ENCODE measurements at places on chromosomes 12 and 14.
A peak's percentile ranks its signal among the peaks of the same experiment; 100 is the strongest.

GRCh38 chr12:107759410-107759809, 1.5 kb downstream of the PRDM4 start:
- peak; percentile 61 for ATAC-seq

DNA sequence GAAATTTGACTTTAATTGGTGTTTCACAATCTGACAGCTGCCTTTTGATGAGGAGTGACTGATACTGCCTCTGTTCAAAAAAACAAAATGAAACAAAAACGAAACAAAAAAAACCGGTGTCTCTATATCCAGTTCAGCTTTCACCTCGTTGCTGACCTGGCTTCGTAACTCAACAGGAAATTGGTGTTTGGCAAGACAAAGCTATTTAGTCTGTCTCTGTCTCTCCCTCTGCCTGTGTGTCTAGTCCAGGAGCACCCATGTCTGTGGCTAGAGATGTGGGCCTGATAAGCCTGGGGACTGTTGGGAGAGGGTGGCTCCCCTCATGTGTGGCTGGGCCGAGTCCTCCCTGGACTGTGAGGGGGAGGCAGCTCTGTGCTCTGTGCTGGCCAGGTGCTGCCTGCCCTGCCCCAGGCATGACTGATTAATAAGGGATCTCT, 11.3 kb downstream of the CACNA1C start:
- peak; percentile 79 for ATAC-seq

DNA sequence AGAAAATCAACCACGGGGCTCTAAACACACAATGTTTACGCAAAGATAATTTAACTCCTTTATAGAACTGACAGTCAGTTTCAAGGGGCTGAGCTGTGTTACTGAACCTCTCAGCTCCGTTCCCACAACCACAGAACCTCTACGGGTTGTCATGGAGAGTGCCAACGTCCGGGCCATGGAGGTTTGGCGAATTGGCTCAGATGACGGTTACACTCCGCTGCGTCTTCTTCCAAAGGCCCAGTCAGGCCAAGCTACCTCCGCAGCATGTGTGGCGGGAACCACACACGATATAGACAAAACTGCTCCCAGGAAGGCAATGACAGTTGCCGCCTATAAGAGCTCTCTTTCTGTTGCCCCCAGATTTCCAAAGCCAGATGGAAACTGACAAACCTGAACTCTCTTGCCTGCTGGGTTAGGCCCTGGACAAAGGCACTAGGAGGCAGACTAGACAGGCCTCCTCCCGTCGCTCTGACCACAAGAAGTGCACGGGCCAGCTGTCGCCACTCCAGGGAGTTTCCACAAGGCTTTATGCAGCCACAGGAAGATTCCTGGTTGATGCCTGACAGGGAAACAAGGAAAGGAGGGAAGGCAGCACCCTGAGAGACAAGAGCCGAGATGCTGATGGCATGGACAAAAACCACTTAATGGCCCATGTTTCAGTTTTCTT, 30.3 kb downstream of the CCDC88C start:
- no peak for ATAC-seq

DNA sequence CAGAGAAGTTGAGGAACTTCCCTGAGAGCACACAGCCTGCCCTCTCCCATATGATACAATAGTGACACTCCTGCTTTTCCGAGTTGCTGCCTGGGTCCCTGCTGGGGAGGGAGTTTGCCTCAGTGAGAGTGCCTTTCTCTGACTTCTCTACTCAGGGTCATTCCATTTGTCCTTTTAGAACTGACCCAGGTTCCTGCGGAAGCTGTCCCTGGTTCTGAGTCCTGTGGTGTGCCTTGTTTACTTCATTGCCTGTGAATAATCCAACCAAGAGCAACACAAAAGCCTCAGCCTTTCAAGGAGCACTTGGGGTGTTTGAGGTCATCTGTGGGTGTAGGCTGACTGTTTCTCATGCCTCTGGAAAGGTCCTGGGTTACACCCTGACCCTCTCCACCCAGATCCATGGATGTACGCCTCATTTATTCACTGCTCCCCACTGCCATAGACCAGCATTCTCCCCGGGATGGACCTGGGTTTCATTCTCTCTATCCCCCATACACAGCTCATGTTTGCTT, 13.6 kb downstream of the SERPINA1 start:
- ATAC-seq = no peak

DNA sequence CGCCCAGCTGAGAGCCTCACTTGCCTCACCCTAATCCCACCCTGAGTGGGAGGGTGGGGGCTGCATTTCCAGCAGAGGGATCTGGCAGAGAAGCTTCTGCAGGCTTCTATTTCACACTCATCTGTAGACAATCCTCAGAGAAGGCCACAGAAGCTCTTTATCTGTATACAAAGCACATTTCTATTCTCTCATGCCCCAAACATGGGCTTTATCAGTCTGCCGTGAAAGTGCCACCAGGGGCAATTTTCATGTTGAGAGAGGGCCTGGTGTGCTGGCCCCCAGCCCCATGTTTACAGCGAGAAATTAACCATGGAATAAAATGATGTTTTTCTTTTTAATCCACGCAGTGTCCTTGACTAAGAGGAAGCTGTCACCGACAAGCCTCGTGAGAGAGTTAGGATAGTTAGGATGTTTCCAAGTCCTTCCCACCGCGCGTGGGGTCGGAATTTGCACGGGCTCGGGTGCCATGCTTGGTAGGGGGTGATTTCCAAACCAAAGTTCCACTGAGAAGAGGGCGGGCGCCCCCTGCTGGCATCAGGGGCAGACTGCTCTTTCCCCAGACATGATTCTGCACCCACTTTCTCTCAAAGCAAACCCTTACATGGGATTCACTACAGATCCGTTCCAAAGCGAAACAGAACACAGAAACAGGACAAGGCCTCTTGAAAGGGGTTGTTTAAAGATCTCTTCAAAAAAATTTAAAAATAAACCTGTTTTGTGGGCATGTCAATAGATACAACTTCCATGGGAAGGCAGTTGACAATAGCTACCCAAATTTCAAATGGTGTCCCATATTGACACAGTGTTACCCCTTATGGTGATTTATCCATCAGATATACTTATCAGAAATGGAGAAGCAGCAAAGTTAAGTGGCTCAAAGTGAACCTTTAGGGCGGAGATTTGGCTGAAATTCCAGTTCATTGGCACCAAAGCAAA, 19.4 kb downstream of the BDKRB1 start:
- ATAC-seq = peak; percentile 49

Data from activated T-helper 17 cell treated with anti-CD3 and anti-CD28 coated beads, Interleukin-2, amount 50 U/mL, for 72 hours (primary cell).